ENCODE measurements at places on chromosomes 12 and 14. TPM values are rescaled to one million over a fixed set of nuclear protein-coding genes. Genes with fewer than 3 reads are reported as not detected.

DNA sequence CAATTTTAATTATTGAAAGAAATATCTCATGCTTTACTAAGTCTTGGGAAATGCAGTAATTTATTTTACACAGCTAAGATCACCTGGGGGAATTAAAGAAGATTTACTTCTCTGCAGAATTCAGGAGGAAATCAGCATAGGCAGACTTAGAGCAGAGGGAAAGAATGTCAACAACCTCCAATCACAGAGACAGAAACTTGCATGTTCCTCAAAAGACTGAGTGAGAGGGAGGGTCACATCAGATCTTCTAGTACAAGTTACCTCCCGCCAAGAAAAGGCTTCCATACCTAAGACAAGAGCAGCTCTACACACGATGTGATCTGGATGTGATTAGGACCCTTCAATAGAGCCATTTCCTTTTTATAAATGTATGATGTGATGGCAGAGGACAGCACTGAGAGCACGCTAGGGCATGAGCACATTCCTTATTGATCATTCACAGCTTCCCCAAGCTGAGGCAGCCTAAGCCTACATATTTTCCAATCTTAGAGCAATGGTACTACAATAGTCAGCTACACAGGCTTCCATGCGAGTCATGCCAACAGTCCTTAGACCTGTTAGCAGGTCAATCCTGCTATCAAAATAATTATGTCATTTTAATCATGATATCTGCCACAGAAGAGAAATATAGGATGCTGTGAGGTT, 403.3 kb downstream of the ETNK1 start:
- no peak overlapping the region for H3K4me3 ChIP-seq
- H3K36me3 ChIP-seq: no peaks in the 10 kb centered on the region

DNA sequence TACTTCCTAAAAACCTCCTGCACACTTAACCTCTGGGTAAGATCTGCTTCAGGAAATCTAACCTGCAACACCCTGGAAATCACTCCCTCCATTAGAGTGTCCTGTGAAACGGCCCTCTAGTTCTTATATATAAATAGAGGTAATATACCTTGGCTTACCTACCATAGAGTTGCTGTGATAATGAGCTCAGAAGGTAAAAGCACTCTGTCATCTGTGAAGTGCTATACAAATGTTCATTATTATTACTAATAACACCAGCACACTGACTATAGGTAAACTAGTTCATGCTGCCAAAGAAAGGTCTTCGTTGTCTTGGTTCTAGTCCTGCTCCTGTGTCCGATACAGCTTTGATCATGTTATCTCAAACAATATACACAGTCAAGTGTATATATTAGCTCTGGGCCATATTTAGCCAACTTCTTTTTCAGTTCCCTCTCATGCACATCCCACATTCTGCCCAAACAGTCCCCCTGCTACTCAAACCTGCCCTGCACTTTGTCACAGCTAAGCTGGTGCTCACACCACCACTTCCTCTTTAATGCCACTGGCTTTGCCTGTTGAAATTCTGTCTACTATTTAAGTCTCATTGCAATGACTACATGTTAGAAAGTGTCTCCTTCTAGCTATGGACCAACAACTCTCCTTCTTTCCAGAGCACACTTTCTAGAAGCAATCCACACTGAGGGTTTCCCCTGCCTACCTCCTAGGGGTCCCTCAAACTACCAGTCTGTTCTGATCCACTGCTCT, 5.1 kb downstream of the E2F7 start:
- peaks cover 25% of the 10 kb centered on the region for H3K4me1 ChIP-seq
- peaks cover 10% of the 10 kb centered on the region for H3K27me3 ChIP-seq
- H3K4me3 ChIP-seq: no peak overlapping the region
- DNase-seq: no peak

DNA sequence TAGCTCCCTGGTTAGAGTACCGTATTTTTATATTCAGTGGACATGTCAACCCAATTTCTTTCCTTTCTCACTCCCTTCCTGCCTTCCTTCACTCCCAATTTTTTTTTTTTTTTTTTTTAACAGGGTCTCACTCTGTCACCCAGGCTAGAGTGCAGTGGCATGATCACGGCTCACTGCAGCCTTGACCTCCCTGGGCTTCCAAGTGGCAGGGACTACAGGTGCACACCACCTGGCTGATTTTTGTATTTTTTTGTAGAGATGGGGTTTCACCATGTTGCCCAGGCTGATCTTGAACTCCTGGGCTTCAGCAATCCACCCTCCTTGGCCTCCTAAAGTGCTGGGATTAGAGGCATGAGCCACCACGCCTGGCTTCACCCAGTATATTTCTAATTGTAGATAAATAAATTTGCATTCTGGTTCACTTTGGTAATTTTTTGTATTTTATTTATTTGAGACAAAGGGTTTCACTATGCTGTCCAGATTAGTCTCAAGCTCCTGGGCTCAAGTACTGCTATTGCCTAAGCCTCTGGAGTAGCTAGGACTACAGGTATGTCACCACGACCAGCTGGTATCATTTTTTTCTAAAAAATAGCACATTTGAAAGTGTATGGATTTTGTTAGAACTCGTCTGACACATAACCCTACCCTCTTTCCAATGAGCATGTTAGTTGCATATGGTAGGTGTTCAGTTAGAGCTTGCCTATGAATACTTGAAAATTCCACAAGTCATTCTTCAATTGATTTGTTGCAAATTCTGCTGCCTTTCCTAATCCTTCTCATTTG, 15.7 kb downstream of the SLC38A2 start:
- no peaks in the 10 kb centered on the region for H3K4me1 ChIP-seq
- H3K27ac ChIP-seq: no peak overlapping the region
- peaks cover 9% of the 10 kb centered on the region for H3K27me3 ChIP-seq
- DNase-seq: no peak

DNA sequence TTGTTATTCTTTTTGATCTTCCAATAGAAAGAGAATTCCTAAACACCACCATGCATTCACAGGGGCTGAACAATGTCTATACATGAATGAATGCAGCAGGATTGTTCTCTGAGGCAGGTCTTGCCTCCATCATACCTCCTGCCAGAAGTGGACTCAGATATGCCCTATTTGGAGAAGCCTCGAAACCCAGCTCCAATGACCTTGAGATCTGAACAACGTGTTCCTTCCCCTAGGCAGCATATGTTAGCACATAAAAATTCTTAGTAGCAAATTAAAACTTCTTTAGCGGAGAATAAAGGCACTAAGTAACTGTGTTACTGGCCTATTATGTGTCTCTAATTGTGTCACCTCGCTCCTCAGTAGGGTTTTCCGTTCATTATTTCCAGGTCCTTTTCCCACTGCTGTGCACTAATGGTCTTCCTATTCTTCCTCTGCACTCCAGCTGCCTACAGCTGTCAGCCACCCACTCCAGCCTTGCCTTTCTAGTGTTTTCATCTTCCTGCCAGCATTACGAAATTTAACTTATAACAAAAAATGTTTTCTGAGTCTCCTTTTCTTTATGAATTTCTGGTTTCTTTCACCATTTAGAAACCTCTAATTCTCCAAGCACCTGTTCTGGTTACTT, 62.6 kb upstream of the IGF1 start:
- no peaks in the 10 kb centered on the region for H3K36me3 ChIP-seq
- DNase-seq: no peak
- no peak overlapping the region for H3K4me3 ChIP-seq

DNA sequence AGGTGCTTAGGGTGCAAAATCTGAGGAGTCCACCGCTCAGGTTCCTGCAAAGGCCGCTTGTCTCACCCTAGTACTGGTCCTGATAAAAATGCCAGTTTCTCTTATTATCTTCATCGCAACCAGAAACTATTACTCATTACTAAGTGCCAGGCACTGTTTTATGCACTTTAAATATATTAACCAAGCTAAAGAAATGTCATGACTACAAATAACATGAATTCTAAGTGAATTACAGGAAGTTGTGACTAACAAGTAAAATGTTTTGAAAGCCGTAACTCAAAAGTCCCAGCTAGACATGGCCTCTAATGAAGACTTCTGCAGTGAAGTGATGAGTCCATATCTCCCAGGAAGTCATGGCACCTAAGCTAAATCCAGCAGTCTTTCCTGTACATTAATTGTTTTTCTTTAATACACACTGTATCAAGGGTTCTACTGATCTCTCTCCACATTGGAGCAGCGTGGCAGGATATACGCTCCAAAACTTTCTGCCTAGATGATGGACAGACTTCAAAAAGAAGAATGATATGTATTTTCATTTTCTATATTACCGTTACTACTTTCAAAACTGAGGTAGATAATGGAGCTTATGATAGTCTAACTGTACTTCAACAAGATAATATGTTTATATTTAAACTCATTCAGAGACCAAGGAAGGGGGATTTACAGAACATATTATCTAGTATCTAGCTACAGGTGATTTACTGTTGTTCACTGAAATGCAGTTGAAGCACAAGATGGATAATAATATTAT, 117.3 kb upstream of the ARID2 start:
- peaks cover 6% of the 10 kb centered on the region for H3K4me1 ChIP-seq
- H3K36me3 ChIP-seq: no peaks in the 10 kb centered on the region
- H3K27me3 ChIP-seq: no peaks in the 10 kb centered on the region
- no peak overlapping the region for H3K27ac ChIP-seq
- DNase-seq: no peak

The ALDH2 gene
- total RNA-seq: 62.8 TPM
